NCI-H524 (cell line): ENCODE measurements at places on chromosomes 2 and 18.

DNA sequence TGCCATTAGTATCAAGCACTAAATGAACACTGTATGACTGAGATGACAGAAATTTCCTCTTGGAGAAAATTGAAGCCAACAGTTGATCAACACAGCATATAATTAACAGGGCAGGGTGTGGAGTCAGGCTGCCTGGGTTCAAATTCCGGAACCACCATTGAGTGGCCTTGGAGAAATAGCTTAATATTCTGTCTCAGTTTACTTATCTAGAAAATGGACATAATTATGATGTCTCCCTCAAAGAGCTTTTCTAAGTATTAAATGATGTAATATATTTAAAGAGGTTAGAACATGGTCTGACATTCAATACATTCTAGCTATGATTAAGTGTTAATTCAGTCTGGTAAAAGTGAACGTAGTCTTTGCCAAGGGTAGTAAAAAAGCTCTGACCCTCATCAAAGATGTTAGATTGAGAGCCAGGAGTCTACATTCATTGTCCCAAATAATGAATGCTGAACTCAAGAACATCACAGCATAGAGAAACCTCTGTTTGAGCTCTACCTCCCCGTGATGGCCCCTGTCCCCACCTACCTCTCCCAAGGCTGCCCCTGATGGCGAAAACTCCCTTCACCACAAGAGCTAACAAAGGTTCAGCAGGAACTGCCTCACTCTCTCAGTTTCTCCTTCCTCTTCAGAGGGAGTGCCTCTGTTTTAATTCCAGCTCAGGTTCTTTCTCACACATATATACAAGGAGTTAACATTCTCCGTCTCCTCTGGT lies 2.7 kb upstream of the VWA3B start:
- DNase-seq: no peak

GRCh38 chr2:43225093-43225787 lies 1.2 kb downstream of the ZFP36L2 start:
- DNase-seq: no peak

- no peak for DNase-seq
Observed at GRCh38 chr18:8974279-8974678, 128.2 kb upstream of the NDUFV2 start.

GRCh38 chr18:75212751-75213090 lies 2.1 kb downstream of the TSHZ1 start:
- DNase-seq: no peak

- DNase-seq: no peak
Observed at GRCh38 chr2:178363252-178363651, 87.7 kb downstream of the PRKRA start.

GRCh38 chr2:160891353-160891740 lies 268.9 kb upstream of the TANK start:
- peak; percentile 86 for DNase-seq

DNA sequence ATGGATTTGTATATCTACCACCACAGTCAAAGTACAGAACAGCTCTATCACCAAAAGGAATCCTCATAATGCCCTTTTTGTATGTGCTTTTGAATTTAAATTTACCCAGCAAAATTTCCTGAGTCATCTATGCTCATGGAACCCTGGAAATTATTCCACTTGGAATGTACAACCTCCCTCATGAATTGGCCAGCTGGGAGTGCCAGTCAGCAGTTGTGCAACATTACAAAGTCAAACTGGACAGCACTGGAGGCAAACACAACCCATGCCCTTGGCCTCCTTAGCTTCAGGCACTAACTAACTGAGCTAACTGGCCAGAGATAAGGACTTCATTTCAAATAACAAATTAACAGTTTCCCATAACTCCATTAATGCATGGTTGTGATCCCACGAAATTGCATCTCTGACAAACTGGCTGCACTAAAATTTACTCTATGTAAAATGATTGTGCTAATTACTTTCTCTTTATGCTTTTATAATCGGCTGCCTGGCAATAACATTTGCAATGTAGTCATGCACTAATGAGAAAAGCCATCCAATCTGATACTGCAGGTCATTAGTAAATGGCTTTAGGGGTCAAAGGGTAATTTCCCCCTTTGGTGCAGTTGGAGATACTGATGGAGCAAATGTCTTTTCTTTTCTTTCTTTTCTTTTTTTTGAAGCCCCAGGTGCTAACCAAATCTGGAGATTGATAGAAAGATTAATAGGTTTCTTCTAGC lies 270.5 kb downstream of the ACTR3 start:
- DNase-seq: no peak
